ENCODE measurements at places on chromosomes 5 and 9. TPM values are rescaled to one million over a fixed set of nuclear protein-coding genes. Genes with fewer than 3 reads are reported as not detected.

The CDK9 gene
- total RNA-seq: 37.0 TPM

The SAPCD2 gene
- total RNA-seq: 16.1 TPM

The GDF9 gene
- 0.32 TPM for total RNA-seq

The IRGM gene
- total RNA-seq: 0.57 TPM

The TMEM267 gene
- total RNA-seq: 21.1 TPM

The GADD45G gene
- total RNA-seq: 0.92 TPM

The TOPORS gene
- total RNA-seq: 30.3 TPM
